ENCODE measurements at places on chromosomes 13 and 19.

- no peak for DNase-seq
Measured at GRCh38 chr19:58262922-58263296, 15.8 kb upstream of the ZNF8 start.

DNA sequence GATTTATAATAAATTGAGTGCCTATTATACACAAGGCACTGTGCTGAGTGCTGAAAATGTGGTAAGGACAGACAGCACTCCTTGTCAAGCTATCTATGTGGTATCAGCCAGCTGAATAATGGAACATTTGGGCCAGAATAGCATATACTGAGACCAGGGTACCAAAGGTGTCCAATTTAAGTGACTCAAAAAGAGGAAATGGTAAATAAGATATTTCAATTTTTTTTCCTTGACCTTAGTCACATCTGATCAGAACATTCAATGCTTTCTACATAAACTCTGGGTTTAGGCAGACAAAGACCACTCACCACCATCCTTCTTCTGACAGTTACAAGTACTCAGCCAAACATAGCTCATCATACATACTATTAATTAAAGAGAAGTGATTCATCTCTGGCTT lies 43.2 kb downstream of the RCBTB2 start:
- DNase-seq: no peak

GRCh38 chr19:2375353-2376121 lies 15.5 kb downstream of the TMPRSS9 start:
- DNase-seq: no peak

DNA sequence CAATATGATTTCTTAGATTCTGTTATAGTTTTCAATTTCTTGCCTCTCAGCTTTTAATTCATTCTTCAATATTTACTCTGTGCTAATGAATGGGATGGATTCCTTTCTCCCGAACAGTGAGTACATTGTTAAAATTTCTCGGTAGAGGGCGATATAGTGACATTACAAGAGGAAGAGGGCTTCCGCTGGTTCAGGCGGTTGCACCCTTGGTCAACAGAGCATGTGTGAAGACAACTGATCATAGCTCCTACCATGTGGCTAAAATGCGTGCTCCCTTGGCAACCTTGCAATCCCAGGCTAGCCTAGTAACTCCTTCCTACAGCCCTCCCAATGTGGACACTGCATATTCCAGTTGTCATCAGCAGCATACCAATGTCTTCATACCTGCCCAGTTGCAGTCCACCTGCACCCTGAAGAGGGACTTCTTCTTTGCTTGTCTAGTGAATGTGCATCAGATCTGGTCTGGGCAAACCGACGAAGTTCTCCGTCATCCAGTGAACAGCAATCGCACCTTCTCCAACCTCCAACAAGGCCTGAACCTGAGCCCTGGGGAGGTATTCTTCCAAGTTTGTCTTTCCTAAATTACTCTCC lies 653.0 kb upstream of the GPC6 start:
- no peak for DNase-seq

DNA sequence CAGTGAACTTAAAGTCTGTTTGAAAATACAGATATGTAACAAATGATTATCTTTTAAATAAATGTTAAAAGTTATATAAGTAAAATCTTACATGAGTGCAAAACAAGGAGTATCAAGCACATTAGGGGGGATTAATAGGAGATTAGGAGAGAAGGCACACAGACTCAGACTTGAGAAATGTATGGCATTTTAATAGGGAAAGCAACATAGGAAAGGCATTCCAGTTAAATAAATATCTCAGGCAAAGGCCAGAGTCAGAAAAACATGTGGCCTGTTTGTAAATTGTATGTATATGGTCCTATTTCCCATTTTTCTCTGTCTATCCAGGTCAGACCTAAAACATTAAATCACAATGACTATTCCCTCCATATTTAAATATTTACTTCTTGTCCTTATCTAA lies 462.7 kb downstream of the GPC6 start:
- DNase-seq: no peak

GRCh38 chr19:45079063-45079910 lies at the start of gene GEMIN7:
TSS of gene GEMIN7 (plus strand) at chr19:45079260. CDS start at chr19:45090115, 10,855 bp downstream.
- DNase-seq: peak; percentile 64

DNA sequence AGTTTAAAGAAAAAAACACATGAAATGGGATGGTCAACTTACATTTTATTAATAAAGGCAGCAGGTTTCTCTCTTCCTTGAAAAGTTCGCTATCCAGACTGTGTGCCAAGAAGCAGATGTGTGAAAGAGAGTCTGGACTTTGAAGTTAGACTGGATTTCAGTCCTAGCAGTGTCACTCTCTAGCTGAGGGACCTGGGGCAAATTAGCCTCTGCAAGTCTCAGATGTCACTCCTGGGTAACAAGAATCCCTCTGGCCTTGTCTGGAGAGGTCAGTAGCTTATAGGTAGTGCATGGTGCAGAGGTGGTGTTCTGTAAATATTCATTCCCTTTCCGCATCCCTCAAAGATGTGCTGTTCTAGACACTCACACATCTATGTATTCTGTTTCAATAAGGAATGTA lies 187.6 kb upstream of the RNF113B start:
- no peak for DNase-seq

All from spinal cord (tissue), 10 donors.